Adipocyte (in vitro differentiated cells): ENCODE measurements at places on chromosomes 4 and X.

- no peak for DNase-seq
Measured at GRCh38 chr4:164304861-164305260, 449.1 kb upstream of the SMIM31 start.

- DNase-seq, result no peak
Measured at GRCh38 chrX:72108666-72109065, 23.0 kb downstream of the RTL5 start.

DNA sequence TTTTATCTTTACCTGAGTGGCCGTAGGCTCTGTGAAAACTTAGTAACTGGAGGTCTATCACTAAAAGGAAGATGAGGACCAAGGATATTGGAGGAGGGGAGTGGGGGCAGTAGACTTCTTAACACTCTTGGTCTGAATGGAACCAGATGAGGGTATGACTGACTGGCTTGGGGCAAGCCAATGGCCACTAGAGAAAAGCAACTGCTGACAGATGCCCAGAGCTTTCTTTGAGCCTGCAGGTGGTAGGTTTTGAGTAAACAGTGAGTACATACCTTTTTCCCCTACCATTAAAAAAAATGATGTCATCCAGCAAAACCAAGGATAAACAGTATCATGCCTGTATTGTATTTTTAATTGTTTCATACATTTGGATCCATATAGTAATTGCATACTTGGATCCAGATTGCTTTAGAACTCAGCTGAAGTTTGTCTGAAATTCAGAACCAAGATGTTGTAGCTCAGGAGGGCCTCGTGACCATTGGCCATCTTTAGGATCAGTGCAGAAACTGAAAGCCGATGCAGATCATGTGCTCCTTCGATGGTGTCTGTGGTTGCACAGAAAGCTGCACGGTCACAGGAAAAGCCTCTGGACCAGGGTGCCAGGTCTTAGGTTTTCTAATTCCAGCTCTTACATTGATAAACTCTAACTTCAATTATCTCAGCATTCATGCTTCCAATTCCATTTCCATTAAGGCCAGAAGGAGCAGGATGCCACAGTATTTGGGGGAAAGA, 131.0 kb downstream of the PDGFRA start:
- DNase-seq, result no peak

- DNase-seq, result no peak
Measured at GRCh38 chr4:39846705-39847104, 131.0 kb downstream of the PDS5A start.

GRCh38 chr4:105909787-105910281, 14.6 kb downstream of the NPNT start:
- no peak for DNase-seq

DNA sequence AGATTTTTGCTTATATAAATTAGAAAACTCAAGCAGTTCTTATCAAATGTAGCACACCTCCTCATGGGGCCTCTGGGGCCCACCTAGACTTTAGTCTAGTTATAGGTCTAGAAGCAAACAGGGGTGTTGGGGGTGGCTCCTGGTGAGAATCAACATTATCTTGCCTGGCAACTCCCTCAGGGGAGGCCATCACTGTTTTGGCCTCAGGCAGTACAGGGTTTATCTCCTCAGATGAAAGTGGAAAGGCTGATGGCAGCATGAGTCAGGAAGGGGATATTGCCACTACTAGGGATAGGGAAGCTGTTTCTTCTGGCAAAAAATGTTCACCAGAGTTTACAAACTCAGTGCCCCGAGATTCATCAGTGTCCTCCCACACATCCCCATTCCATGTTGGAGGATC, 232.4 kb upstream of the BMP3 start:
- no peak for DNase-seq

DNA sequence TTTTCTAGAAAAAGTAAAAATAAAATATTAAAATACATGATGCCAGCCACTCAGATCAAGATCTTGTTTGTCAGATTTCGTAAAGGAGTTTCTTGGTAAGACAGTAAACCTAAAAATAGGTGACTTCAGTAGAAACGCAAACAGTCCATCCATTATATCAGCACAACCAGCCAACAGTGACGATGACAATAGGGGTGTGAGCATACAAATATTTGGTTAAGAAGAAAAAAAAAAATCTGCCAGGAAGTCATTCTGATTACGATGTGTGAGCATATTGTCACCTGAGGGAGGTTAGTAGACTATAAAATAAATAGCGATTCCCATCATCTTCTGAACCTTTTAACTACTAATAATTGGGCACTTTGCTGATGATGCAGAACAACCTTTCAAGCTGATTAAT, 37.6 kb downstream of the SLC7A11 start:
- no peak for DNase-seq

DNA sequence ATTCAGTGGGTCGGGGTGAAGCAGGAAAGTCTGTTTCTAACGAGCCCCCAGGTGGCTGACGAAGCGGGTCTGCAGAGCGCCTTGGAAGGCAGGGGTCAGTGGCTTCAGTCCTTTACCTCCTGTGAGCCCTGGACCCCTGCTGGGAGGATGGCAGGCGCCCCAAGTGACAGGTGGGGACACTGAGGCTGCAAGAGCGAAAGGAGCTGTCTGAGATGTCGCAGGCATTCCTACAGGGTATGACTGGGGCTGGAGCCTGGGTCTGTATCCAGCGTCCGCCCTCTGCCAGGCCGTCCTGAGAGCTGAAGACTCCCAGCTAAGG, 103.1 kb downstream of the PSAPL1 start:
- DNase-seq, result no peak

DNA sequence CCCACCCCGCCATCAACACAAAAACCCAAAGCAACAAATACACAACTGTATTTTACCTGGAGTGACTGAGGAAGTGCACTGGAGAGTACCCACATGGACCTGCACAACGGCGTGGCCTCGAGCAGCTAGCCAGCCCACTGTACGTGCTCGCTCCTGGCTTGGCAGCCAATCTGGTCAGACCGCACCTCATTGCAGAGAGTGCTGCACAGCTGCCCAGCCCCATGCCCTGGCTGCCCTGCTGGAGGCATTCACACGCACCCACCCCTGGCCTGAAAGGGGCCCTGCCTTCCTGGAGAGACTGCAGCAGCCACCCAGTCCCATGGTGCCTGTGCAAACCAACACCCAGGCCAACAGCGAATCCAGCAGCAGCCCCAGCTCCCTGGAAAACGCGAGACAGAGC, 116.3 kb downstream of the GALNTL6 start:
- DNase-seq, result no peak

- peak; percentile 8 for DNase-seq
Measured at GRCh38 chr4:7698584-7698983, 241.1 kb downstream of the AFAP1 start.
